ENCODE measurements at places on chromosomes 1 and 21.

DNA sequence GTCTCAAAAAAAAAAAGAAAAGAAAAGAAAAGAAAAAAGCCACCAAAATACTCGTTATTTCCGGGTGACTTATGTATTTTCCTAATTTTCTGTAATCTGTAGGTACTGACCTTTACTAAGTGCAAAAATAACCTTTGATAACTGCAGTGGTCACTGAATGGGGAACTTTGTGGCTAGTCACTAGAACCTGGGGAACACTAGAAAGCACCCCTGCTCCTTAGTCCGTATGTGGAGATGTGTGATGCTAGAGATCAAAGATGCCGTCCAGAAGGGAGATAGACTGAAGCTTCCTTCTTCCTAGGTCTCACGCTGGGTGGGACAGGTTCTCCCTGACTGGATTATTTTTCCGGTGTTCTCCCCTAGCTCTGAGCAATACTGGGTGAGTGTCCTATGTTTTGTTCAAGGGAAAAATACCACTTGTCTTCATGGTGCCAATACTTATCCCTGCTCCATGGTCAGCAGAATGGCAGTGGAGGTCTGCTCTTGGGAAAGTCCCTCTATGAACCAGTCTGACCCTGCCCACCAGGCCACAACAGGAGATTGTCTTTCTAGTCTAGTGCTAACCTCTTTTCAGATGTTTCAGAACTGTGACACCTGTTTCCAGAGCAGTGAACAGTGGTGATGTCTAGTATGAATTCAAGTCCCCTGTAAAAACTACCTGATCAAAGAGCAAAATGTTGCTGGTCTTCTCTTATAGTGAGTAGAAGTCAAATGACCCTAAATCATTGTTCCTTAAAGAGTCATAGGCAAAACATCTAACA lies 39.9 kb downstream of the GTF2B start:
- no peak for DNase-seq

DNA sequence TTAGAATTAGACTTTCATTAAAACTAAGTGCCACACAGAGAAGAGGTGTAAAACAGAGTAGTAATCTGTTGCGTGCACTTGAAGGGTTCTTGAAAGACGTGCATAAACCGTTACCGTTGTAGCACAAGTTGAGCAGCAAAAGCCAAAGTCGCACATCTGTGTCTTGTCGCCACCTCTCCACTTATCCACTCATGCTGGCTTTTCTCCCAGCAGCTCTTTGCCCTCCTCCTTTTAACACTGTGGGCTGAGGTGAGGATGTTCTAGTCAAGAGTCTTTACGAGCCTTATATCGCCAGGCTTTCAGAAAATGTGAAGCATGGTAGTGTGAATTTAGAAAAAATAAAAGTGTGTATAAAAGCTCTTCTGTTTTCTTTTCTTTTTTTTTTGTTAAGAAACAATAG lies 48.0 kb downstream of the NR5A2 start:
- no peak for DNase-seq

DNA sequence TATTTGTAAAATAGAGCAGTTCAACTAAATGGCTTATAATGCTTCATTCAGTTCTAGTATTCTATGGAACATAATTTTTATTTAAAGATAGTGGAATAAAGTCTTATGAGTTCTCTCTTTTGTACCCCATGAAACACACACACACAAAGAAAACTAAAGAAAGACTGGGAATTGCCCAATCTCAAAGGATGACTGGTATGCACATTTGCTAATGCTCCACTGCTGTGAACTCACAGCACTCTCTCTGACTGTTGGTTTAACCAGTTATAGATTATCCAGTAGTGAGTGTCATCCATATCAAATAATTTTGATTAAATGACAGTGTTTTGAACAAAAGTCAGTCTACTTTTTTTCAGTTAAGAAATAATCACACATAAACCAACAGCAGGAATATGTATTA lies 1082.4 kb upstream of the B3GALT2 start:
- DNase-seq = no peak

- DNase-seq = no peak
Measured at GRCh38 chr21:21807598-21807903, 809.3 kb downstream of the NCAM2 start.

DNA sequence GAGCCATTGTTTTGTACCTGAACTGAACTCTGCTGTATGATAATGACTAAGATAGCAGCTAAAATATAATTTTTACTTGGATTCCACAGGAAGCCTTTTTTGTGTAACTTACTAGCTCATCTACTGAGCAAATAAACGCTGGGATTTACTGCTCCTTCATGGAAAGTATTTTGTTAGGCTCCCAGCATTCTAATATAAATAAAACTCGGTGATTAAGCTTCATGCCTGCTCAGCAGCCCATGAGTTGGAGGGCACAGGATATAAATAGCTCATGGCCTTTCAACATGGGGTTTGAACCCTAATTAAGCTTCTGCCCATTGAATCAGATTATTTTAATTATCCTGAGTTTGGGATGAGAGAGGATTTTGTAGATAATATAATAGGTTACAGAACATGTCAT lies 180.0 kb downstream of the PCP4 start:
- DNase-seq = no peak

- no peak for DNase-seq
Measured at GRCh38 chr21:15874615-15875014, 144.8 kb downstream of the USP25 start.

DNA sequence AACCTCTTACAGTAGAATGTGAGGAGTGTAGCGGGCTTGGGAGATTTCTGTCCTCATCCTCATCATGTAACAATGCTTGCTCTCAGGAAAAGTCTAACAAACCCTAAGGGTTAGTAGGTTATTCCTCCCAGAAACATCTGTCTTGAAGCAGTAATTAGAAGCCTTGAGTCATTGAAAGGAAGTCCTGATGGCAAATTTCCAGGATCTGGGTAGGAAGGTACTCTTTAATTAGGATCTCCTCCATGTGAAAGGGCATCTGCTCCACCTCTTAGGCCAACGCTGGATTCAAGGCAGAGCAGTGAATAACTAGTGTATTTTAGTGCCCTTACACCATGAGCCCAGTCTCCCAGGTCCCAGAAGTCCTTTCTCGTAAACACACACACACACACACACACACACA lies 106.6 kb upstream of the BARHL2 start:
- no peak for DNase-seq

GRCh38 chr21:28669321-28669720 lies 323.4 kb downstream of the LTN1 start:
- no peak for DNase-seq

DNA sequence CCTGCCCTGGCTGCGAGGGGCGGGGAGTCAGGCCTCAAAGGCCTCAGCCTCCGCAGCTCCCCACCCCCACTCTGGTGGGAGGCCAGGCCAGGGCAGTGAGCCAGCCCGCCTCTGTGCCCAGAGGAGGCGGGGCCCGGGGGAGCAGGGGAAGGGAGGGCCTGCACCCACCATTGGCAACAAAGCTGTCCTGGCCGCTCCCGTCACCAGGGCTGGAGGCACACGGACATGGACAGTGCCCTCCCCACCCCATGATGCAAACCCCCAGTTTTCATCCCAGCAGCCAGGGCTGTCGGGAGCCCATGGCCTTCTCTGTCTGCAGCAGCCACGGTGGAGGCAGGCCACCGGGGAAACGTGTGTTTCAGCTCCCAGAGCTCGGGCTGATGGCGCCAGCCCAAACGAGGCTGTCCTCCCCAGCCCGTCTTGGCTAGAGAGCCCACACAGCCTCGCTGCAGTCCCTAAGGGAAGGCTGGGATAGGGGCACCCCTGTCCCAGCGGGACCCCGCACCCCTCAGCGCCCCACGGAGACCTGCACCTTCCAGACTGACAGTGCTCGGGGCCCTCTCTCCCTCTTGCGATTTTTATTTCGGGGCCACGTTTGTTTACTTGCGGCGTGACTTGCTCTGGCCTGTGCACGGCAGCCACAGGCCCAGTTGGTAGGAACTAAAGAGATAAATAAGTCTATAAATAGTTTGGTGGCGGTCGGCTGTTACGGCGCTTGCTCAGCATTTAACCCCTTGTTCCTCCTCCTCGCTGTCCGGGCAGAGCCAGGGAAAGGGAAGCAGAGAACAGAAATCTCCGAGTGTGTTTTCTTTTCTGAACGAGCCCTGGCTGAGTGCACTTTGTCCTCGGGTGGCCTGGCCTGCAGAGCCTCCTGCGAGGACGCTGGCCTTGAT lies 101.8 kb downstream of the PRDM16 start:
- no peak for DNase-seq

DNA sequence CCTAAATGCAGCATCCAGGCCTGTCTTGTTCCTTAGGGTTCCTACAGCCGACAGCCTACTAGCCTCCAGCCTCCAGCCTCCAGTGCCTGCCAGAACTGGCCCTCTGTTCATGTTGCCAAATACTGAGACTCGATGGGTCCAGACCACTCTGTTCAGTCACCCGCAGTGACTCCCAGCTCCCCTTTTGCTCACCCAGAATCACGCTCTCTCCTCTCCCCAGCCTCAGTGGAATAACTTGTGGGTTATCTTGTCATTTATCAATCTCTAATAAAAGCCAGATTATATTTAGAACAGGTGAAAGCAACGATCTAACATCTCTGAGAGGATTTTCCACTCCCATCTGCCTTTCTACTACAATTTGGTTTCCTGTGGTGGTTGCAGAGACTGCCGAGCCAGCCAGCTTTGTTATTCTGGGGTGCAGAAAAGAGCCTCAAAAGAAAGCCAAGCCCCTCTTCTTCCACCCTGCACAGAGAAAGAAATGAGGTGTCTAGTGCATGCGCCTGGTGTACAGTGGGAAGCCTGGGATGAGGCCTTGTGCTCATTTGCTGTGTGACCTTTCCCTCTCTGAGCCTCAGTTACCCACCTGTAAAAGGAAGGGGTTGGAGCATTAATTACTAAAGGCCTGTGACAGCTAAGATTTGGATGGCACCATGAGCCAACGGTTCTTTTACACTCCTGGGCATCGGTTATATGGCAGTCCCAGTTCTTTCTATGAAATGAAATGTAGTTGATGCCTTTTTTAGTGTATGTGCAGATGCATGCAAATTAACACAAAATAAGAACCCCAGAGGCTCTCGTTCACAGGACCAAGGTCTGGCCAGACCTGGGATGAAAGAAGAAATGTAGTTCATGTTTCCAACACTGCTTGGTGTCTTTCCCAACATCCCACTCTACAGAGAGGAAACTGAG lies 42.9 kb upstream of the ID3 start:
- DNase-seq = no peak

DNA sequence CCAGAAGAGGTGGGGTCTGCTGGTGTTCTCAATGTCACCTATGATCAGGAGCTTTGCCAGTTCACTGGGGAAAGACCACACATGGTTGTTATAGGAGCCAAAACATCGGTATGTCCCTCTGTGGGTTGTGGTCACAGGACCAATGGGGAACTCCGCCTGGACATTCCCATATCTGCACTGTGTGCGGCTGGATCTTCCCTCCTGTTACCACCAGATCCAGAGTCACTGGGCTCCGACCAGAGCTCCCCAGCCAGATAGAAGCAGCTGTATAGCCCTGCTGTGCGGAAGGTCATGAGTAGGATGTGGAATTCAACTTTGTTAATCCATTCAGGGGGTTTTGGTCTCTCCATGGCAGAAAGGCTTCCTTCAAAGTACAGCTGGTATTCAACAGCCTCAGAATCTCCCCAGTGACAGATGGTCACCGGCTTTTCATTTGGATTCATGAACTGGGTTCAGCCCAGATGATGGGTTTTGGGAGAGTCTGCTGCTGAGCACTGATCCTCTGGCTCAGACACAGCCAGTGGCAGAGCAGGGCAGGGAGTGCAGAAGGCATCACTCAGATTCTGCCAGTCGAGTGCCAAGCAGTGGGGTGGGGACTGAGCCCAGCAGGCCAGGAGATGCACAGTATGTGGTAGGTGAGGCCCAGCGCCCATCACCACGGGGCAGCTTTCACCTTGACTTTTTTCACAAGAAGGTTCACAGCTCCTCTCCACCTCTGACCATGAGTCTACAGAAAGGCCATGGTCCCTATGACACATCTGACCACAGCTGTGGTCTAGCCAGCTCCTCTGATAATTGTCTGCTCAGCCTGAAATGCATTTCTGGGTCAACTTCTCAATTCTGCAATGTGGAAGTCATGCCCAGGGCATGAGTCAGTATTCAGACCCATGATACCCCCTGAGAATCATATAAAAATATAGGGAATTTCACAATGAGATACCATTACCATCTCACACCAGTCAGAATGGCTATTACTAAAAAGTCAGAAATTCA lies 2.9 kb upstream of the SHCBP1L start:
- no peak for DNase-seq

- no peak for DNase-seq
Measured at GRCh38 chr21:44265734-44266270, 4.1 kb upstream of the DNMT3L start.

- DNase-seq = no peak
Measured at GRCh38 chr1:210359255-210359654, 30.6 kb downstream of the HHAT start.

DNA sequence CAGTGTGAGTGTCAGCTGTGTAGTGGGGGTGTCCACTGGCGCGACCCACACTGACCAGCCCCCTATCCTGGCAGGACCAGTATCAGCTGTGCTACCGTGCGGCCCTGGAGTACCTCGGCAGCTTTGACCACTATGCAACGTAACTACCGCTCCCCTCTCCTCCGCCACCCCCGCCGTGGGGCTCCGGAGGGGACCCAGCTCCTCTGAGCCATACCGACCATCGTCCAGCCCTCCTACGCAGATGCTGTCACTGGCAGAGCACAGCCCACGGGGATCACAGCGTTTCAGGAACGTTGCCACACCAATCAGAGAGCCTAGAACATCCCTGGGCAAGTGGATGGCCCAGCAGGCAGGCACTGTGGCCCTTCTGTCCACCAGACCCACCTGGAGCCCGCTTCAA lies 28.1 kb upstream of the KDM4A start:
- no peak for DNase-seq

- DNase-seq = no peak
Measured at GRCh38 chr1:209076688-209077087, 506.8 kb upstream of the CAMK1G start.

GRCh38 chr1:116373431-116374352 lies 648 bp downstream of the ATP1A1 start:
- DNase-seq = peak; percentile 38

- no peak for DNase-seq
Measured at GRCh38 chr1:62218604-62219003, 24.0 kb downstream of the L1TD1 start.

GRCh38 chr1:20302108-20302471 lies 11.4 kb downstream of the VWA5B1 start:
- DNase-seq = no peak

GRCh38 chr1:244080343-244080929 lies 29.4 kb downstream of the ZBTB18 start:
- no peak for DNase-seq

- no peak for DNase-seq
Measured at GRCh38 chr1:221517961-221518360, 223.9 kb downstream of the DUSP10 start.

GRCh38 chr1:232732344-232732910 lies 72.8 kb upstream of the MAP10 start:
- no peak for DNase-seq

DNA sequence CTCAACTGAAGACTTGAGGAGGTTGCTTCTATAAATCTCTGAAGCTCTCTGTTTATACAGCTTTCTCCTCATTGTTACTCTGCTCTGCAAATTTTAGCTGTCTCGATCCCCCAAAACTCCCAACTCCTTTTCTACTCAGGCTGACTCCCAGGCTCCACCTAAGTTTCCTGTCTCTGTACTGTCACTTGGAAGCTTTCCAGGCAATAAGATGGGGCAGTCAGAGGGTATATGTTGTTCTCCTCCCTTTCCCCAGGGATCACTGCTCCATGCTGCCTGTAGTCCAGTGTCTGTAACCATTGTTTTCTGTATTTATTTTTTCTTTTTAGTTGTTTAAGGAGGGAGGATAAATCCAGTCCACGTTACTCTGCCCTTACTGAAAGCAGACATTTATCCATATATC lies 13.4 kb downstream of the TSNAX start:
- DNase-seq = no peak

Data from stimulated activated CD4-positive, alpha-beta T cell treated with anti-CD3 and anti-CD28 coated beads, Interleukin-15, amount 100 ng/mL, for 48 hours (primary cell).